ENCODE measurements at places on chromosomes 6 and 20.
A peak's percentile ranks its signal among the peaks of the same experiment; 100 is the strongest.

DNA sequence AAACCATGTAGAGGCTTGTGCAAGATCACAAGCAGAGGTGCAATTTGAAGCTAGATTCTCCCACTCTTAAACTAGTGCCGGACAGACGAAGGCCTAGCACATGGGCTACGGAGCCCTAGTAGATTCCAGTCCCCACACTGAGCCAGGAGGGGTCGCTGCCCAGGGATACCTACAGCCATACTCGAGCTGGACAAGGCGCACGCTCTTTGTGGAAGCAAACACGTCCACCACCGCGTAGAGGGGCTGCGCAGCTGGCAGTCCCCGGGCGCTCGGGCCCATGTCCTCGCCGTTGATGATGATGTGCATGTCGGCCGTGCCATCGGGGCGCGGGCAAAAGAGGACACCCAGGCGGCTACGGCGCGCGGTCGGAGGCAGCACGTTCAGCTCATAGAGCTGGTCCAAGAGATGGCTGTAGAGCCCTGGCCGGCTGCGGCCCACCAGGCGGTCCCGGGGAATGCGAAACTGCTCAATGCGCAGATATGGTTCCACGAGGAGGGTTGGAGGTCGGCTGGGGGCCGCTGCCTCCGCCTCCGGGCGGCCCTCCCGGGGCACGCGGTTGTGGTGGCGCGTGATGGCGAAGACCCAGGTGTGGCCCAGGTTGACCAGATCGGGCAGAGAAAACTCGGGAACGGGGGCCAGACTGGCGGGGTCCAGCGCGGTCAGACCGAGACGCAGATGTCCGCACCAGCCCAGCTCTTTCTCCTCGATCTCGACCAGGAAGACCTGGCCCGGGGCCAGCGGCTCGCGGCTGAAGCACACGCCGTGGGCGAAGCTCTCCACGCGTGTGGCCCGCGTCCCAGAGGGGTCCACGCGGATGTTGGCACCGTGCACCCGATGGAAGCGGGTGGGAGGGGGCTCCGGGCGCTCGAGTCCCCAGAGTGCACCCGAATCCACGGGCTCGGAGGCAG is 677 bp downstream of the NEURL2 start:
- no peak for DNase-seq

GRCh38 chr6:98808541-98809210 is 25.7 kb upstream of the POU3F2 start:
- DNase-seq = no peak

- no peak for DNase-seq
Observed at GRCh38 chr20:55935448-55936208, 69.7 kb downstream of the CBLN4 start.

DNA sequence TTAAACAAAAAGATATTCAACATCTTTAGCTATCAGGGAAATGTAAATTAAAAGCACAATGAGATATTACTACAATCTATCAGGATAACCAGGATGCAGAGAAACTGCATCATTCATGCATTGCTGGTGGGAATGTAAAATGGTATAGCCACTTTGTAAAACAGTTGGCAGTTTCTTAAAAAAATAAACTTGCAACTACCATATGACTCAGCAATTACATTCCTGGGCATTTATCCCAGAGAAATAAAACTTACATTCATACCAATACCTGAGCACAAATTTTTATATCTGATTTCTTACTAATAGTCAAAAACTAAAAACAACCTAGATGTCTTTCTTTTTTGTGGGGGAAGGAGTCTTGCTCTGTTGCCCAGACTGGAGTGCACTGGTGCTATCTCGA is 190.3 kb upstream of the TAB2 start:
- no peak for DNase-seq

GRCh38 chr6:33426590-33427511 is 7.0 kb downstream of the SYNGAP1 start:
- DNase-seq = no peak

GRCh38 chr20:4726710-4727397 is 5.1 kb downstream of the PRND start:
- DNase-seq = peak; percentile 8

GRCh38 chr6:121770943-121771342 is 335.5 kb downstream of the GJA1 start:
- DNase-seq = no peak

DNA sequence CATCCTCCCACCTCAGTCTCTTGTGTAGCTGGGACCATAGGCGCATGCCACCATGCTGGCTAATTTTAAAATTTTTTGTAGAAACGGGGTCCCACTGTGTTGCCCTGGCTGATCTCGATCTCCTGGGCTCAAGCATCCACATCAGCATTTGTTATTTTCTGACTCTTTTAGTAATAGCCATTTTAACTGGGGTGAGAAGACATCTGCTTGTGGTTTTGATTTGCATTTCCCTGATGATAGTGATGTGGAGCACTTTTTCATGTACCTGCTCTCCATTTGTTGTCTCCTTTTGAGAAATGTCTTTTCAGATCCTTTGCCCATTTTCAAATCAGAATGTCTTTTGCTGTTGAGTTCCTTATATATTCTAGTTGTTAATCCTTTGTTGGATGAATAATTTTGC is 22.2 kb upstream of the TULP4 start:
- DNase-seq = no peak

DNA sequence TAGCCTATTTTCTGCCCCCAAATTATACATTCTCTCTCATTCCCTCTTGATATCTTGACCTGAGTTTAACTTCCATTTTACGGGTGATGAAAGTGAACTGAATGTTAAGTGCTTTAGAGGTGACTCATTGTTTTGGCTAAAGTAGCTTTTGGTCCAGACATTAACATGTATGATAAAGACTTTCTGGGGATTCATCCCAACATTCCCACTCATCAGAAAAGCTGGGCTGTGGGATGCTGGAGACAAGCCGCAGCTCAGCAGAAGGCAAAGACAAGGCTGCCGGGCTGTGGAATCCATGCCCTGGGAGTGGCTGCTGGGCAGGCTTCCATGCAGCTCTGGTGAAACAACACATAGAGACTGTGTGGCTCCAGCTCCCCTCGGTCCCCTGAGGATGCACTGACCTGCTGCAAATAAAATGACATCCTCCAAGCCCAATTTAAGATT is 89.9 kb upstream of the SYNDIG1 start:
- DNase-seq = no peak

DNA sequence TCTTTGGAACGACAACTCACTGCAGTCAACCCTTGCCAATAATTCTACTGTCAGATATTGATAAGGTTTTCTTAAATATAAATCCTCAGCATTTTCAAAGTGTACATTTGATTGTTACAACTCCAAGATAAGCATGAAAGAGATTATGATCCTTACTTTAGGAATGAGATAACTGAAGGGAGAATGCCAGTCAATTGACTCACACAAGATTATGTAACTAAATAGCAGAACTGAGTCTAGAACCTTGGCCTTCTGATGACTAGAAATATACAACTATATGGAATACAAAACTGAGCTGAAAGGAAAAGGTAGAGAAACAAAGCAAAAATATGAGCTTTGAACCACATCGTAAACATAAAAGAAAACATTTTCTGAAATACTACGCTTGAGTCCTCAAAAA is 26.9 kb upstream of the STXBP5 start:
- no peak for DNase-seq

GRCh38 chr20:49851231-49851705 is 38.6 kb downstream of the SLC9A8 start:
- no peak for DNase-seq

DNA sequence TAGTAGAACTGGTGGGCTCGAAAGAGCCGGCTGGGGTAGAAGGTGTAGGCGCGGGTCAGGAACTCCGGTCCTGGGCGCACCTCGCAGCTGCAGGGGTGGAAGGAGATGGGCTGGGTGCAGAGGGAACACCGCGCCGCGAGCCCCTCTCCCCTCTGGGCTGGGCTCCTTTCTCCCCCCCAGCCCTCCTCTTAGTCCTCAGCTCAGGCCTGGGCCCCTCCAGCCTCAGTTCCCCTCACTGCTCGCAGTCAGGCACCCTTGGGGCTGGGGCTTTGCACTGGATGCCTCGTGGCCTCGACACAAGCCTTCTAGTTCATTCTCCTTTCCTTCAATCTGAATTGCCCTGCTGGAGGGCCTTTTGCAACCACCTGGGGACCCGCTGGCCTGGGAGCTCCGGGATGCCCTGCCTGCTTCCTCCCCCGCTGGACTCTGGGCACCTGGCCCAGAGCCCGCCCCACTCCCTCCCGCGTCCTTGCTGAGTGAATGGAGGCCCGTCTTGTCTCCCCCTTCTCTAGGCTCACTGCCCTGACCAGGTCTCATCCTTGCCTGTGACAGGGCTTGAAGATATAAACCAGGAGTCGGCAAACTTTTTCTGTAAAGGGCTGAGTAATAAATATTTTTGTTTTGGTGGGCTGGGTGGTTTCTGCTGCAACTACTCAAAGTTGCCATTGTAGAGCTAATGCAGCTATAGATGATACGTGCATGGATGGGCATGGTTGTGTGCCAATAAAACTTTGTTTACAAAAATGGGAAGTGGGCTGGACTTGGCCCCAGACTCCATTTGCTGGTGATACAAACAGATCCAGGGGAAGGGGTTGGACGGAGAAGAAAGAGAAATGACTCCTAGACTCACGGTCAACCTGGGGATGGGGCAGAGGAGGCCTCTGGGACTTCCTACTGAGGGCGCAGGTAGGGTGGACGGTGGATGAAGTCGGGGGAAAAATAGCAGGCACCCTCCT is 47.3 kb downstream of the APCDD1L start:
- DNase-seq = no peak

GRCh38 chr6:30844118-30844535 is 40.2 kb upstream of the DDR1 start:
- no peak for DNase-seq

DNA sequence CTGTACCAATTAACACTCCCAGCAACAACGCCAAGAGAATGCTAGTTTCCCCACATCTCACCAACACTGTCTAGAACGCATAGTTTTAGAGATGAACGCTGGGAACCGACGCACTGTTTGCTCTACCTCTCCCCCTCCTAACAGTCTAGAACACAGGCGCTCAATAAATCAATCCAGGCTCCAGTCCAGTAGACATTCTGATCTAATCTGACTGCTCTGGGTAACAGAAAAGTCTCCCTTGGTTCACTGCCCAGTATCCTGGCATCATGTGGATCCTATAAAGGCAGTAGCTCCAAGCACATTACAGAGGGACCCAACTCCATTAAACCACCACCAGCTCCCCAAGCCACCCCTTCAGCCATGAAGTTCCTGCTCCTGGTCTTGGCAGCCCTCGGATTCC is at the start of gene DEFB132:
Gene DEFB132 (plus strand): TSS at position 306 of the 400 bp plus-strand sequence. CDS start 55 bp downstream, at position 361.
- DNase-seq = no peak

DNA sequence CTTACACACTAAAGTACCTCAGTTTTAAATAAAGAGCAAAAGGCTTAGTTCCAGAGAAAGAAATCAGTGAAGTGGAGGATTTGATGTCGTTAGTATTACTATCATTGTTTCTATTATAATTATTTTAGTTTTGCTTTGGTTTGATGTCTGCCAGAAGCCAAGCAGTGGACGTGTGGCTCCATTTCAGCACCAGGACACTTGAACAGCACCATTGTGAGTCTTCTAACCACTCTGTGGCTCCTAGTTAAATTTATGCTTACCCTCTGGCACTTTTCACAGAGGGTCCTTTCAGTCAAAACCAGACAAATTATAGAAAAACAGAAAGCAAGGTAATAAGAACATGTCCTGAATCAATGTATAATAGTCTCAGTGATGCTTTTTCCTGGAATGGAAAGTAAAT is 3.4 kb downstream of the COL9A1 start:
- no peak for DNase-seq

- no peak for DNase-seq
Observed at GRCh38 chr20:17688965-17689364, 6.9 kb upstream of the RRBP1 start.

DNA sequence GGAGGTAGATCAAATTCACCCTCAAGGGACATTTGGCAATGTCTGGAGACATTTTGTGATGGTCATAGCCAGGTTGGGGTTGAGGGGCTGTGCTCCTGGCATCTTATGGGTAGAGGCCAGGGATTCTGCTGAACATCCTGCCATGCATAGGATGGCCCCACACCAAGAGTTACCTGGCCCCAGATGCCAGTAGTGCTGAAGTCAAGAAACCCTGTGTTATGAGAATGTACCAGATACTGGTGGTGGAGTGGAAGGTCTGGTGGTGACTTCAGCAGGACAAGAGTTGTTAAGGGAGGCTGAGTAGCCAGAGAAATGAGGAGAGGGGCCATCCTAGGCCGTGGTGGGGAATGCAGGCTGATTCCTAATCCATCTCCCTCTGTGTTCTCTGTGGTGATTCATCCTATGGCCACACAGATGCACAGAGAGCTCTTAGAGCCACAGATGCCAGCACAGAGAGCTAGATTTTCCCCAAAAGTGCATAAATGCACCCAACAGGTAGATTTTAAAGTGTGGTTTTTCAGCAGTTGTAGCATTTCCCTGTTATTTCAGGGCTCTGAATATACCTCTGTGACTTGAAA is 43.6 kb downstream of the CDYL start:
- DNase-seq = no peak

- DNase-seq = no peak
Observed at GRCh38 chr6:34094474-34095135, 51.3 kb downstream of the GRM4 start.

DNA sequence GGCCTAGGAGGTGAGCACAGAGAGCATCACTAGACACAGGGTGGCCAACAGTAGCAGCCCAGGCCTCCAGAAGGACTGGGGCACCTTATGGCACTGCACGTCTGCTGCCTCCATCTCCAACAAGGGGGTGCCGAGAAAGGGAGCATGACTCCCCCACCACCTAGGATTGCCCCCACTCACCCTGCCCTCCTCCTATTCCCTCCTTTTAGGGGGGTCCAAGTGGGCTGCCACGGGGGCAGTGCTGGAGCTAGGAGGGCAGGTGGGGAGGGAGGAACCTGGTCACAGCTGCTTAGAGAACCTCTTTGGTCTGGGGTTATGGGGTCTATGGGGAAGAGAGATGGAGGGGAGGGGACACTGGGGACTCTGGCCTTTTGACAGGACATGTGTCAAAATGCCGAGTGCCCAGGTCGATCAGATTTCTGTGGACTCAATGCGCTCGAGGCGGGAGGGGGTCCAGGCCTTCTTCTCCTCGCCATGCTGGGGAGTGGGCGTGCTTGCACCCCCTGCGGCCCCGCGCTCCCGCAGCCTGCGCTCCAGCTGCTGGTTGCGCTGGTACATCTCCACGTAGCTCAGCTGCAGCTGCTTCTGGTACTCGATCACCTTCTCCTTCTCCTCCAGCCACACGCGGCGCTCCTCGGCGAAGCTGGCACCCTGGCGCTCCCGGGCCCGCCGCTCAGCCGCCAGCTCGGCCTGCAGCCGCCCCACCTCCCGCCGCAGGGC is 4.5 kb upstream of the FASTKD5 start:
- DNase-seq = no peak

DNA sequence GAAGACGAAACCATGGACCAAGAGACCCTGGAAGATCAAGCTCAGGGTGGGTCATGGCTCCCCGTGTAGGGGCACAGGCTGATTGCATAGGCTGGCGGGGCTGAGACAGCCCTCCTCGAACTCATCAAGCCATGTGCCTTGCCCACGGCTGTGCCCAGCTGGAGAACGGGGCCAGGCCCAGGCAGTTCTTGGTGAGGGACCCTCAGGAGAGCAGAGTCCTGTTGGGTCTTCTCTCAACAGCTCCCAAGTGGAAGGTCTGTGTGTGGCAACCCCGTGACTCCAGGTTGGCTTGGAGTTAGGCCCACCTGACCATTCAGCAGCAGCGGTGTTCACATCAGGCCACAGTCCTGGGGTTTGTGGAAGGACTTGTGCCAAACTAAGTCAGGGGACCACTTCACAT is 276.5 kb downstream of the QKI start:
- DNase-seq = no peak
